ENCODE measurements at places on chromosomes 2 and 18.
A peak's percentile ranks its signal among the peaks of the same experiment; 100 is the strongest.

DNA sequence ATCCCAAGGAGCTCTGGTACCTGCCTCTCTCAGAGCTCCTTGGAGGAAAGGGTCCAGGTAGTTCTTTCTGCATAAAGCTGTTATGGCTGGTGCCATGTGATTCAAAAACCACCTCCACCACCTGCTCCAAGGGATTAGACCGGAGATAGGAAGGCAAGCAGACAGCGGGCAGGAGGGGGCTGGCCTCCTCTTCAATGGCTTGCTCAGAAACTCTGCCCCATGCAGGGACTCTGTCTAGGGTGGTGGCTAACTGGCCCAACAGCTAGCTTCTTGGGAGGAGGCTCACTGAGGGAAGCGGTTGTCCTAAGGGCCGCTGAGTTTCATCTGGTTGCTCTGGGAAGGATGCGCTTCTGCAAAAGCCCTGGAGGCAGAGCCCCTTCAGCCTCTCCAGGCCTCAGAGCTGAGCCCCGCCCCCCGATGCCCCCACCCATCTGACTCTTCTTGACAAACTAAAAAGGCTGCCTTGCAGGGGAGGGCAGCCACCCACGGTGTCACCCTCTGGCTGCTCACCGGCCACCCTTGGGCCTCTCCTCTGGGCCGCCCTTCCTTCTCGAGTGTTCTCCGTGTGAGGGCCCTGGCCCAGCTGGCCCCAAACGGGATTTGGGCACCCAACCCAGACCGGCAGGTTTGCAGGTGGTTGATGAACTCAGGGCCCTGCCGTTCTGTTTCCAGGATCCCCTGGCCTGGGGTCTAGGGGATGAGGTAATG, 90.2 kb downstream of the MCFD2 start:
- no peak for DNase-seq

DNA sequence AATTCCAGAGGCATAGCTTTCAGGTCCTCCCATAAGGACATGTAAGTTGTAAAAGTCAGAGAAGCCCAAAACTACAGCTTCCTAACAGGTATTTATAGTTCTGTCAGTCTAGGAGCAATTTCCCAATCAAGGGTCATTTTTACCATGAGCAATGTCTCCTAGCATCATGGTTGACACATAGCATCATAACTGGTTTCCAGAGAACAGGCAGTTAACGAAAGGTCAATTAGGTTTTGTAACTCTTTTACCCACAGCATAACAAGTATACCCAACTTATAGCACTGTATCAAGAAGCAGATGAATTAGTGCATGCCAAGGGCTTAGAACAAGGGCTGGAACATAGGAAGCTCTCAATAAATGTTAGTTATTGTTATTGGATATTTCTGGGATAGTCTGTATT, 110.1 kb downstream of the MREG start:
- DNase-seq = no peak

- no peak for DNase-seq
Measured at GRCh38 chr2:20411361-20411894, 35.4 kb upstream of the RHOB start.

- DNase-seq = peak; percentile 98
Measured at GRCh38 chr2:232623768-232624765, 9.3 kb upstream of the EFHD1 start.

DNA sequence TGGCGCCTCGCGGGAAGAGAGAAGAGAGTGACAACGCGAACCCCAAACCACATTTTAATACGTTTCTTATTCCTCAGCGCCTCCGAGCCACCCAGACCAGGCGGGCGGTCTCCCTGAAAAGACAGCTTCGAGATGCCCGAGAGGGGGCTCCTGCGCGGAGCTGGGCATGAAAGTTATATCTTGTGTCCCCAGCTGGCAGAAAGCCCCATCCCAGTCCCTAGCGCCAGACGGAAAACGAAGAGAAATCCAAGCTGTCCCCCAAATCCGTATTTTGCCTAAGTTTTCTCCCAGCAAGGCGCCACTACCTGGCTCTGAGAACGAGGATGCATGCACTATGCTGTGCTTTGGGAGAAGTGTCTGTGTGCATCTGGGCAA, 797 bp downstream of the NXPH2 start:
- DNase-seq = no peak

DNA sequence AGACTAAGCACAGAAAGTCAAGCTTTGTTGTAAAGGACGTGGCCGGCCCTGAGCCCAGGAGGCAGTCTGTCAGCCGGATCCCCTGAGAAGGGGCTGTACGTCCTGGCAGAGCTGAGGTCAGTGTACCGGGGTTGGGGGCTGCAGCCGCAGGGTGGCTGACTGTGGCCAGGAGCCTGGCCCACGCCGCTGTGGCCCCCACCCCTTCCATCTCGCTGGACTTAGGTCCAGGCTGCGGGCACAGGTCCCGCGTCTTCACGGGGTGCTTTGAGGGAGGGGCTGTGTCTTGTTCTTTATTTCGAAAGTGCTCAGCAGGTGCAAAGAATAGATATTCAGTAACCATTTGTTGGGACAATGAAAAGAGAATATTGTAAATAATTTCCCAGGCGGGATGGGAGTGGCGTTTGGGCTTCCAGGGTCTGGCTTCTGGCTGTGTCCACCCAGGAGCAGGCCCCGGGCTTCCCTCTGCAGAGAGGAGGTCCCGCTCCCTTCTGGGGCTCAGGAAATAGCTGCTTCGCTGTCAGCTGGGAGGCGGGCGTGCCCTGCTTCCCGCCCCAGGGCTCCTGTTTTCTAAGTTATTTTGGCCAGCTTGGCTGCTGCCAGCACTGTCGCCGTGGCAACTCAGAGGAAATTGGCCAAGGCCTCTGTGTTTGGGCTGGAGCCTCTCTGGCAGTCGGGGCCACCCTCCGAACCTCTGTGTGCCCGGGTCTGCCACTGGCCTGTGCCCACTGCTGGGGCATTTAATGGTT, 7.4 kb downstream of the NFATC1 start:
- peak; percentile 71 for DNase-seq

DNA sequence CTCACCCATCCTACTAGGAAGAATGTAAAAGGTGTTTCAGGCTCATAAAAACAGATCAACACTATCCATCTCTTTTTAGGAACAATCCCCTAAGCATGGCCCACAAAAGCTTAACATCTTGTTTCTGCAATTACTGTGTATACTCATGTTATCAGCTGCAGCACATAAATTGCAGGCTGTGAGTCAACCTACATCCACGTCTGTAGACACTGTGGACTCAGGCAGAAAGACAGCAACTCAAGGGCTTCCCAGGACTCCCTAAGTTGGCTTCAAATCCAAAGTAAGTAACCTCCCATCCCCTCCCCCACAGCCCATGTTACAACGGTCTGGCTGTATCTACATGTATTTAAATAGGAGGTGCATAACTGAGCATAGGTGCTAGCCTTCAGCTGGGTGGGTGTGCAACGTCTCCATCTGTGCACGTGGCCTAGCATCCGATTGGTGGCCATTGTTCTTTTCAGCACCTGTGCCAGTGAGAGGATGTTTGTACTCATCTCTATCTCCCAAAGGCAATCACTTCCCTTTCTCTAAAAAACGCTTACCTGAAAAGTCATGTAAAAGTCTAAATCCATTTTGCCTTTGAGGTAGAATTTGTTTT, 30.1 kb downstream of the UXS1 start:
- no peak for DNase-seq

DNA sequence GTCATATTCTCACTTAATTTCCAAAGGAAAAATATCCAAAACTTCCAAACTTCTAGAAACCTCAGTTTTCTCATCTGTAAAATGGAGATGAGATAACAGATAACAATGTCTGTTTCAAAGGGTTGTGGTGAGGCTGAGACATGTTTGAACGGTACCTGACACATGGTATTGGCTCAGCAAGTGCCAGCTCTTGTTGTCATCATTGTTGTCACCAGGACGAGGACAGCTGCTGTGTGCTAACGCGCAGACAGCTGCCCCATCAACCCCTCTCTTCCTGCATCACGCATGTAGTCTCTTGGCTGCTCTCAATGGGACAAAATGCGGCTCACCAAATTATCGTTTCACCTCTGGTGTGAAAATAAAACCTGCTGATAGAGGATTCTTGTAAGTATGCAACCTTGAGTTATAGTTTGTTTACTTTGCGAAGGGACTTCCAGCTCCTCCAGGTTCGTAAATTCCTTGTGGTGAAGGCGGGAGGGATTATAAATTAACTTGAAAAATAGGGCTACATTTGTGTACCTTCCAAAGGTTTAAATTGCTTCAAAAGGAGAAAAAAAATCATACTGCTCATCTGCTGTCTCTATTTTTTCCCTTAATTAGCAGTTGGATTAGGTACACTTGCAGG, 605.4 kb downstream of the BCL11A start:
- no peak for DNase-seq

DNA sequence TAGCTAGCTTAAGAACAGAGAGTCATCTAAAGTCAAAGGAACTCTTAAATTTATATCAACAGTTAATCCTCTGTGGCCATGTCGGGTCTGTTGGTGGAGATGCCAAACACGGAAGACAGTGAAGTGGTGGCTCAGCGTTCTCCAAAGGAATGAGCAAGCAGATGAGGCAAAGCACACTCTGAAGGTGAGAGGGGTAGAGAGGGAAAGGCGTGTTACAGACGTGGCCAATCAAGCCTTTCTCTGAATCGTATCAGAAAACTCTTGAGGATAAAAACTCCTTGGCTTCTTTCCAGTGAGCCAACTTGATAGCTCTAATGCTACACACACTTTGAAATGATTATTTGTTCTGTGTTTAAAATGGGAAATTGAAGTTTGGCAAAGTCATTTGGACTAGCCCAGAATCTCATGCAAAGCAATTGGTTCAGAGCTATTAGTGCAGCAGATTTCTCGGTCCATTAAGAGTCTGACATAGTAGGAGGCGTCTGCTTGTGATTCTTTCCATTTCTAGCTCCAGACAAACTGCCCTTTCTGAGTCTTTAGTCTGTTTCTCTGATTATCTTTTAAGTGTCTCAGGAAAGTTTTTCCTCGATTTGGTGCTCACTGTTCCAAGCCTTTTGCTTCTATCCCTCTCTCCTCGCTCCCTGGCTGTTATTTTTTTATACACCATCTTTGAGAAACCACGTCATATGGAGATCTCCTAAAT, 57.5 kb upstream of the CPO start:
- DNase-seq = no peak

GRCh38 chr2:85303780-85304531, 23.8 kb downstream of the TGOLN2 start:
- no peak for DNase-seq

DNA sequence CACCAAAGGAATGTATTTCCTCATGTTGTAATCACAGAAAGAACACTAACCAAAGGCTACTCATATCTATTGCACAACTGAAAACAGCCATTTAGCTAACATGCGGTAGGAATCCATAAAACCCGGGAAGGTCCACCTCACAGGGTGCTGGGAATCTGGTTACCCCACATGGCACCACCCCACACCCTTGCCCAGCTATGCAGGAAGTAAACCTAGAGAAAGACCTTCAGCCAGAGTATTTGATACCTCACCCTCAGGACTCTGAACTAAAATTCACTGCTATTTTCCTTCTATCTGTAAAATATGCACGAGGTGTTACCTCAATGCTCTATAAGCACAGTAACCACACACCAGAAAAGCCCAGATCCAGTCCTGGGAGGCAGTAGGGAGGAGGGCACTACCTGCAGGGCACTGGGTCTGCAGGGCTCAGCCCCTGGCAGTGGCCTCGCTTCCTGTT, 45.8 kb downstream of the PTPN2 start:
- no peak for DNase-seq

DNA sequence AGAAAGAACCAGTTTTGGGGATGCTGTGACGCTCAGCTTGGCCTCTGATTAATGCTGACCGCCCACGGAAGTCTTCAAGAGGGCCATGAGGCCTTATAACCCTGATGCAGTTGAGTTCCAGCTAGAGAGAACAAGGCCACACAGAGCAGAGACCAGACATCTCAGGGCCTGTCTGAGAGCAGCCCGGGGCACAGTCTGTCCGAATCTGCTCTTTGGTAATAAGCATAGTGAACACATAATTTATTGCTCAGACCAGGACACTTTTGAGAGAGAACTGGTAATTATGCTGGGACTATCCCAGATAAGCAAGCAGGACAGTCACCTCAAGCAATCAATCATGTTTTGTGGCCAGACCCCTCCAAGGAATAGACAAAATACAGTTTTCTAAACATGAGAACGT, 68.5 kb downstream of the STPG4 start:
- no peak for DNase-seq
